IgD-negative memory B cell (primary cell): ENCODE measurements at places on chromosomes 16 and 17. TPM values are rescaled to one million over a fixed set of nuclear protein-coding genes. Genes with fewer than 3 reads are reported as not detected.

The HOXB4 gene
- 0.14 TPM for polyA plus RNA-seq

The SLC5A10 gene
- 0.79 TPM for polyA plus RNA-seq

The SHCBP1 gene
- polyA plus RNA-seq, result 1.6 TPM

The RAC3 gene
- not detected for polyA plus RNA-seq

The MAPT gene
- not detected for polyA plus RNA-seq

The KAT2A gene
- 26.7 TPM for polyA plus RNA-seq

The METTL22 gene
- polyA plus RNA-seq, result 17.5 TPM

The KREMEN2 gene
- polyA plus RNA-seq, result 1.5 TPM

The KRT27 gene
- not detected for polyA plus RNA-seq

The HOXB13 gene
- not detected for polyA plus RNA-seq

The ZNF830 gene
- 22.7 TPM for polyA plus RNA-seq

The HSPB9 gene
- 0.15 TPM for polyA plus RNA-seq
